ENCODE measurements at places on chromosomes 7 and 10.

DNA sequence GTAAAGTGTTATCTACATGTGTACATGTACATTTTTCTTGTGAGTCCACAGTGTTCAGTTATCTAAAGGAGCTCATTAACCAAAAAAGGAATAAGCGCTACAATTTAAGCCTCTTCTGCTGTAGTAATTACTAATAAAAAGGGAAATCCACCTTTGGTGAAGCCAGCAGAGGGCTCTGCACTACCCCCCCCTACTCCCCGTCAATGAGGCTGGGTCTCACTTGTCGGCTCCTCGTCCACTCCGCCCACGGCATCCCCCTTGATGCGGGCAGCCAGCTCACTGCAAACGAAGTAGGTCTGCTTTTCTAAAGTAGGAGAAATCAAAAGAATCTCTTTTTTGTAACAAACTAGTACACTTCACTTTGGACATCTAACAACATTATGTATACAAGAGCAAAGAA, 4.7 kb upstream of the WASHC2A start:
- DNase-seq: no peak

DNA sequence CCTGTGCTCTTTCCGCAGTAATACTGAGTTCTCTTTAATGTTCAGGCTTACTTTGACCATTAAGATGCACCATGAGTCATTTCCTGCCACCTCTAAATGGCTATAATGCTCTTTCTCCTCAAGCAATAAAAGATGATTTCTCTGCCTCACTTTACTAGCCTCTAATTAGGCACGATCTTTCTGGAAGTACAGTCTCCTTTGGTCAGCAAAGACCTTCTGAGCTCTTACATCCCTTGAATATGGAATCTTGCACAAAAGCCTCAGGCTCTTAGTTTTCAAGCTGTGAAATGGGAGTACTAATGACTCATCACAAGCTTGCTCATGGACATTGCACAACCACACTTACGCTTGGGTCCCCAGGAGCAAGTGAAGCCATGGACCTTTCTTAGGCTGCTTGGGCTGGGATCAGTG, 85.9 kb downstream of the FRMD4A start:
- no peak for DNase-seq

DNA sequence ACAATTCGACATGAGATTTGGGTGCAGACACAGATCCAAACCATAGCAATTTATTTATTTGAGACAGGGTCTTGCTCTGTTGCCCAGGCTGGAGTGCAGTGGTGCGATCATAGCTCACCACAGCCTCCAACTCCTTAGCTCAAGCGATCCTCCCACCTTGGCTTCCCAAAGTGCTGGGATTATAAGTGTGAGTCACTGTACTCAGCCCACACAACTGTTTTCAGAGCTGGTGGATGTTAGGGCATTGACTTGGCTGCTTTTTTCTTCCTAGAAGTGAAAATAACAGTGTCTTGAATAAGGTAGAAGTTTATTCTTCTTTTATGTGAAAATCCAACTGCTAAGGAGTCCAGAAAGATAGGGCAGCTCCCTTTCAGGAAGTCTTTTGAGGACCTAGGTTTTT, 132.1 kb downstream of the CCDC3 start:
- no peak for DNase-seq

- DNase-seq: no peak
These were observed 232.5 kb downstream of the TNS3 start for GRCh38 chr7:47349401-47349800.

GRCh38 chr10:108749042-108749441, 1174.3 kb downstream of the XPNPEP1 start:
- no peak for DNase-seq

DNA sequence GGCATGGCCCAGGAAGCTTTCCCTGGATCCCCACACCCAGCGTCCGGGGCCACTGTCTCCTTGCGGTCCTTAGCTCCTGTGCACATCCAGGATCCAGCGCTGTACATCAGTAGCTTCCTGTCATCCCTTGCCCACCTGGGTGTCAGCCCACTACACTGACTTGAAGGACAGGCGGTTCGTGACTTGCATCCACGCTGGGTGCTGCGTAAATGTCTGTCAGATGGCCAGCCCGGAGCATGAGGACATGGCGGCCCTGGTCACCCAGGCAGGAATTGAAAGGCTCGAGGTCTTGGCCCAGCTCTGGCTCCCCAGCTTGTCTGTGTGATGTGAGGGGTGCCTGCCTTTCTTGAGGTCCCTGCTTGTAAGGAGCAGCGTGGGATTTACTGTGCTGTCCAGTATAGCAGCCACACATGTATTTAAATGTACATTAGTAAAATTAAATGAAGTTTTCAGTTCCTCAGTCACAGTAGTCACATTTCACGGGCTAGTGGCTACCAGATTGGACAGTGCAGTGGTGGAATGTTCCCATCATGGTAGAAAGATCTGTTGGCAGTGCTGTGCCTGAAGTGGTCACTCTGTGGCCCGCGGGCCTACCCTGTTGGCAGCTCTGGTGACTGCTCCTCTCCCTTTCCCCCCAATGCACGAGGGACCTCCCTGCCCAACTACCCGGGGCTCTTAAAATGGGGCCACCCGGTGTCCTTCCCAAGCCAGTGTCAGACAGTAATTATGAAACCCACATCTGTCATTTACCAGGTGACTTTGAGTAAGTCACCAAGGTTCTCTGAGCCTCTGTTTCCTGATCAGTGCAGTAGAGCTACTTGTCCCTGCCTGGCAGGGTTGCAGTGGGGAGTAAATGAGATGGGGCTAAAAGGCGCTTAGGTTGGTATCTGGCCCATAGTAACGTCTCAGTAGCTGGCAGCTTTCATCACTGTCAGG, 97.8 kb upstream of the PPIF start:
- DNase-seq: no peak

DNA sequence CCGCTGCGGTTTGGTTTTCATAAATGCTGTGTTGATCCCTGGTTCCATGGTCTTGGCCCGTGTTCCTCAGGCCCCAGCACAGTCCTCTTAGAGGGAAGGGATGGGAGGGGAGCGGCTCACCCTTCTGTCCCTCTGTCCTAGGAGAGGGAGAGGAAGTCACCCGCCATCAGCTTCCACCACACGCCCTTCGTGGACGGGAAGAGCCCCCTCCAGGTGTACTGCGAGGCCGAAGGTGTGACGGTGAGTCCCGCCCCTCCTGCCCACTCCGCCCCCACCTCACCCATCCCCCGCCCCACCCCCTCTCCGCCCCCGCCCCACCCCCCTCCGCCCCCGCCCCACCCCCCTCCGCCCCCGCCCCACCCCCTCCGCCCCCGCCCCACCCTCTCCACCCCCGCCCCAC, 37.5 kb upstream of the DPYSL4 start:
- DNase-seq: no peak

GRCh38 chr10:48633381-48634197, 28.7 kb upstream of the ARHGAP22 start:
- no peak for DNase-seq

- DNase-seq: no peak
These were observed 1.4 kb downstream of the OTUD1 start for GRCh38 chr10:23439961-23440889.

DNA sequence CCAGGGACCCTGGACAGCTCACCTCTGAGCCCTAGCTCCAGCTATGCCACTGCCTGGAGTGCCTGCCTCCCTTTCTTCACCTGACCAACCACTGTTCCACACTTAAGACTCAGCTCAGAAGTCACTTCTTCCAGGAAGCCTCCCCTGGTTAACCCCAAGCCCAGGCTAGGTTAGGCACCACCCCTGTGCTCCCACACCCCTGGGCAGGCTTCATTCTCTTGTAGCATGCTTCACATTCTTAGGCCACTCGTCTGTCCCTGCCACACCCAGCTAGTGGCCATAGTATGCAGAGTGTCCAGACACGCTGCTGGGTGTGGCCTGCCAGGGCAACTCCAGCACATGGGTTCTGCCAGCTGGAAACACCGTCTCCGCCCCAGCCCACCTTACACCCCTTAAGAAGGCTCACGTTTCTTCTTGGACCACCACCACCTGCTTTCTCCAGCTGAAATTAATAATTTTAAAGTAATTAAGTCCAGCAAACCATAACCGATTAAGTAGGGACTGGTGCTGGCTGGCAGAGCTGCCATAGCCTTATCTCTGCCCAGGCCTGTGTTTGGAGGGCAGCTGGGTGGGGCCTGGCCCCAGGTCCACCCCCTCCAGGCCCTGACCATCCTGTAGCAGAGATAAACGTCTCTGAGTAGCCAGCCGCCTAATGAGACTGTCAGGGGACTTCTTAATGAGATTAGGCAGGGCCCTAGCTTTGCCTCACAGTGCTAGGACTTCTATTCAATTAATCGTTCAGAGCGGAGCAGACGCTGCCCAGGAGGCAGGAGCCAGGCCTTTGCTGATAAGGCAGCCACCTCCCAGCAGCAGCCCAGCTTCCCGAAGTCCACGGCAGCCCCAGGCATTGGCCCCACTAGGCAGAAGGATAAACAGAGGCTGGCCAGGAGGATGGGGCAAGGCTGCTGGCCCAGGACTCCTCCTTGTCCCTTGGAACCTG, 20.5 kb downstream of the GRID1 start:
- no peak for DNase-seq

DNA sequence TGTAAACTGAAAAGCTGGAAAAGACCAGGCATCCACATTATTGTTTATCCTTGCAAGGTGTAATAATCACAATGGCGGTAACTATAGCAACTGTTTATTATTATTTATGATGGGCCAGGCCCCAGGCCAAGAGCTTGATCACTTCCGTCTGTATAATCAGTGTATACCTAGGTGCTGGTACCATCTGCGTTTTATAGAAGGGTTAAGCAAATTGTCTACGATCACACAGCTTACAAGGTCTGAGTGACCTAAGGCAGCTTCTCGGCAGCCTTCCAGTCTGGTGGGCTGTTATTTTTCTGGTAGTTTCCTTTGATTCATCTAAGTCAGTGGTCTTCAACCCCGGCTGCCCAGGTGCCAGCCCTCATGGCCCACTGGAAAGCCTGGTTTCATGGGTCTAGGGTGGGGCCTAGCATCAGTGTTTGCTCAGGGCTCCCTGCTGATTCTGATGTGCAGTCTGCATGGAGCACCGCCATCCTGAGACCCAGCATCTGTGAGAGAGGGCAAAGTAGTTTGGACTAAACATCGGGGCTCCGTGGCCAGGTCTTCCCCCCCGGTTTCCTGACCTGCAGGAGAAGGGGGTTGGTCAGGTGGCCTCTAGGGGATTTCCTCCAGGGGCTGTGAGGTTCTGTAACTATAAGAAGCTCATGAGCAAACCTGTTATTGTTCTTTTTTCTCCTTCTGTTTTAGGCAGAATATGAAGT, 146.4 kb downstream of the RGS10 start:
- DNase-seq: no peak

DNA sequence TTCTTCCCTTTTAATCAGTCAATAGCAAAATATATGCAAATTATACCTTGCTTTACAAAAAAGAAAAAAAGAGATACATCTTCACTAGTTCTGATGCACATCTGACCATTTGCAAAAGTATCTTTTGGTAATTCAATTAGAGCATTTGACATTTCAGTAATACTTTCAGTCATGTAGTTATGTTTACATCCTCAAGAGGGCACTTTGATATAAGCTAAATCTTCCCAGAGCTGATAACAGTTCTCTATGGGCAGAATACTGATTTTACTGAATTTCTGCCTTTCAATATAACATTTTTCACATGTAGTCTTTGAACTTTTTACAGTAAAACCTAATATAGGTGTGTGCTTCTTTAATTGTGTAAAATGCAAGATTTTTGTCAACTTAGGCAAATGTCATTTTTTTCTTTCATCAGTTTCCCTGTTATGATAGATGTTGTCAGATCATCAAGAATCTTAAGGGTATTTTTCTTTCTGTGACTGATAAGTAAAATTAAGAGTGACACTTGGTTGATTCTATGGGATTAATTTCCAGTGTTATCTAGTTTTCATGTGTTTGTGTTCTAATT, 703.5 kb upstream of the SEMA3D start:
- peak; percentile 59 for DNase-seq

- no peak for DNase-seq
These were observed 236.1 kb upstream of the FERD3L start for GRCh38 chr7:19381321-19381720.

- DNase-seq: no peak
These were observed 102.3 kb downstream of the HECTD2 start for GRCh38 chr10:91512458-91512857.

GRCh38 chr7:105688617-105689016, 107.3 kb upstream of the EFCAB10 start:
- no peak for DNase-seq

DNA sequence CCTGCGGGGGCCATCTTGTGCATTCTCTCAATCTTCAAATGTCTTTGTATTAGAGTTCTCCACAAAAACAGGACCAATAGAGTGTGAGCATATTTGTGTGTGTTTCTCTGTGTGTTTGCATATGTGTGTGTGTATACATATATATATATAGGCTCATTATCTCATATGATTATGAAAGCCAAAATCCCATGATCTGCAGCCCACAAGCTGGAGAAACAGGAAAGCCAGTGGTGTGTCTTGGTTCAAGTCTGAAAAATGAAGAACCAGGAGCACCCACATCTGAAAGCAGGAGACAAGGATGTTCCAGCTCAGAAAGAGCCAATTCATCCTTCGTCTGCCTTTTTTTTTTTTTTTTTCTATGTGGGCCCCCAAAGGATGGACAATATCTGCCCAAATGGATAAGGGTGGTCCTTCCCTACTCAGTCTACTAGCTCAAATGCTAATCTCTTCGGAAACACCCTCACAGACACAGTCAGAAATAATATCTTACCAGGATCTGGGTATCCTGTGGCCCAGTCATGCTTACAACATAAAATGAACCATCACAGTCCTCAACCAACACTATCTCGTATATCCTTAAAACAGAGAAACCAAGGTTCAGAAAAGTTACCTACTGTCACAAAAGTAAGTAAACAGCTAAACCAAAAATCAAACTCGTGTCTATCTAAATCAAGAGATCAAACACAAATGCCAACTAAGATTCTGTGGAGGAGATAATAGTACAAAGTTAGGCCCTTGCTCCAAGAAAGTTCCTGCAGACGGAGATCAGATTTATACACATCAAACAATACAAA, 141.9 kb downstream of the JMJD1C start:
- no peak for DNase-seq

- no peak for DNase-seq
These were observed 10.5 kb downstream of the TRIM24 start for GRCh38 chr7:138470391-138471157.

DNA sequence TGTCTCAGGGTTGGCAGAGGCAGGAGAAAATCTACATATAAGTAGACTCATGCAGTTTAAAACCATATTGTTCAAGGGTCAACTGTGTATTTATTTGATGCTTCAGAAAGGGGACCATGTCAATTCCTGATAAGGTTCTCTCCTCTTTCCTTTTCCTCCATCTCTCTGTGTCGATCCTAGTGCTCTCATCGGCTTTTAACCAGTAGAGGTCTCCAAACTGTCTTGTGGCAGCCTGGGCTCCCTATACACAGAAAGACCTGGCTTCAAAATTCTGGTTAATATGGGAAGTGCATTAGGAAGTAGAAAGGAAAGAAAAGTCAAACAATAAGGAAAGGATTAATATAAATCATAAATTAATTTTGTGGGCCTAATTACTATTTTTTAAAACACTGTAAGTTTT, 304.4 kb upstream of the C7orf33 start:
- peak; percentile 32 for DNase-seq

All from SW 1271 (cell line).